ENCODE measurements at places on chromosomes 3 and 15.

DNA sequence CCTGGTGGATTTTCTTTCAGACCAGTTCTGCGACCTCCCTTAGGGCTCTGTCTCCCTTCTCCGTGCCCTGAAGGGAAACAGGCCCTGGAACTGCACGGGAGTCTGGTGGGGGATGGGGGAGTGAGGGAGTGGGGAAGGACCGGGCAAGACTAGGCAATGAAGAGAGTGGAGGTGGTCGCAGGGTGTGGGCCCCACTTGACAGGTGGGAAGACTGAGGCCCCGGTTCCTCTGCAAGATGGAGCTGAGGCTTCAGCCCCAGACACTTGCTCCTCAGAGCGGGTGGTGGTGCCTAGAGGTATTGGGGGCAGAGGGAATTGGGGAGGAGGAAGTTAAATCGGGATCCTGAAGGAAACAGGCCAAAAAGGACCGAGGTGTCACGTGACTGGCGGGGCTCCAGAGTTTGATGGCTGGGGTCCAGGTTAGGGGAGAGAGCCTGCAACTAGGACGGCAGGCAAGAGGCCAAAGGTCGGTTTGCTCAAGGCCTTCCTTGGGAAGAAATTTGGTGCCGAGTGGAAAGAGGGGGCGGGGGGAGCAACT lies 597 bp upstream of the CAMK1 start:
- DNase-seq, result no peak

- DNase-seq, result peak; percentile 34
Observed at GRCh38 chr3:27467545-27467944, 16.6 kb downstream of the SLC4A7 start.

DNA sequence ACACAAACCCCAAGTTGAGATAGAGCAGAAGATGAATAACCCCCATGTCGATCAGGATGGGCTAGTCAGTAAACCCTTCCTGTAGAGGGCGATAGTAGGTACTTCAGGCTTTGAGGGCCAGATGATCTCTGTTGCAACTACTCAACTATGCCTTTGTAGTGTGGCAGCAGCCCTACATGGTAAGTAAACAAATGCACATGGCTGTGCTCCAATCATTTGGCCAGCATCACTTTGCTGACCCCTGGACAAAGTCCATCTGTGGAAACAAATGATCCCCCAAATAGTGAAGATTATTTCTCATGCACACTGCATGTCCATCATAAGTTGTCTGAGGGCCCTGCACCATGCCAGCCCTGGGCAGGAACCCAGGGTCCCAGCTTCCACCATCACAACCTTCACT lies 402.2 kb upstream of the PROK2 start:
- DNase-seq, result no peak

DNA sequence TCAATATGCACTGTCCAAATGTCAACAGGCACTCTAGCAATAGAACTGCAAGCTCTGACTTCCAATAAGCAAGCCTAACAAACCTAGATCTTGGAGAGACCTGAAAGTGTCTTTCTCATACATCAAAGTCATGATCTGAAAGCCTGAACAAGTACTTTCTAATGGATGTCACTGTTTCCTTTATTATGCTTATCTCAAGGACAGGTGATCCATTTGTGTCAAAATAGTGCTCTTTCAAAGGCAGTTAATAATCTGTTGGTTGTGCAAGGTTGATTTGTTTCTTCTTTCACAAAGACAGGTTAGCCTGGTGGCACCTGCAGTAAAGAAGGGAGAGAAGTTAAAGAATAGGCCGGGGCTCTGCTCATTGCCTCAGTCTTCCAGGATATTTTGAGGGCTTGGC lies 146.8 kb downstream of the EPHB1 start:
- DNase-seq, result no peak

DNA sequence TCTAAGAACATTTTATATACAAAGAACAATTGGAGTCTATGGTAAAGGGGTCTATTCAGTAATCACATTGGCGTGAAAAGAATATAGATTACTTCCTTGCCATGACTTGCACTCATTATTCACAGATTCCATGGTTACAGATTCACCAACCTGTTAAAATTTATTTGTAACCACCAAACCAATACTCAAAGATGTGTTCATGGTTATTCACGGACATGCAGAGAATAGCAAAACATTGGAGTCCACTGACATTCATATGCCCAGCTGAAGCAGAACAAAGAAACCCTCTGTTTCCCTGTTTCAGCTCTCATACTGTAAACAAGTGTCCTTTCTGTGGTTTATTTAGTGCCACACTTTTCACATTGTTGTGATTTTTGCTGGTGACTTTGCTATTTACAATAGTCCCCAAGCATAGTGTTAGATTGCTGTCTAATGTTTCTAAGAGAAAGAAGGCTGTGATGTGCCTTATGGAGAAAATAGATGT lies 185.8 kb upstream of the TTC14 start:
- DNase-seq, result no peak

DNA sequence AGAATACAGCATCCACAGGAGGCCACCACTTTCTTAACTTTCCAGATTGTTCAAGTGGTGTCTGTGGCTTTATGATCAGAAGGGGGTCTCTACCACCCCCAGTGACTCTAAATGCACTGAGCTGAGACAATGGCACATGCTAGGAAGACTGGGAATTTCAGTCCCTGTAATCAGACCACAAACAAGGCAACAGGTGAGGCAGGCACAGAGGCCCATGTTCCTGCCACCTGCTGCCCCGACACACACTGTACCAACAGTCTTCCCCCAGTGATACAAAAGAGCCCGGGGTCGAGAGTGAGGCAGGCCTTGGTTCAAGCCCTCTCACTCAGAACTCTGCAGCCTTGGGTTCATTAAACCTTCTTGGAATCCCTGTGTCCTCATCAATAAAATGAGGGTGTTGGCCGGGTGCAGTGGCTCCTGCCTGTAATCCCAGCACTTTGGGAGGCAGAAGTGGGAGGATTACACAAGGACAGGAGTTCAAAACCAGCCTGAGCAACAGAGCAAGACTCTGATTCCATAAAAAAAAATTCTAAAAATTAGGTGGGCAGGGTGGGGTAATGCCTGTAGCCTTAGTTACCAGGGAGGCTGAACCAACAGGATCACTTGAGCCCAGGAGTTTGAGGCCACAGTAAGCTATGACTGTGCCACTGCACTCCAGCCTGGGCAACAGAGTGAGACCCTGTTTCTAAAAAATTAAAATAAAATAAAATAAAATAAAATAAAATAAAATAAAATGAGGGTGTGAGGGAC lies 55.8 kb downstream of the ADCY5 start:
- DNase-seq, result no peak

- no peak for DNase-seq
Observed at GRCh38 chr3:62374341-62375218, 1.2 kb upstream of the FEZF2 start.

DNA sequence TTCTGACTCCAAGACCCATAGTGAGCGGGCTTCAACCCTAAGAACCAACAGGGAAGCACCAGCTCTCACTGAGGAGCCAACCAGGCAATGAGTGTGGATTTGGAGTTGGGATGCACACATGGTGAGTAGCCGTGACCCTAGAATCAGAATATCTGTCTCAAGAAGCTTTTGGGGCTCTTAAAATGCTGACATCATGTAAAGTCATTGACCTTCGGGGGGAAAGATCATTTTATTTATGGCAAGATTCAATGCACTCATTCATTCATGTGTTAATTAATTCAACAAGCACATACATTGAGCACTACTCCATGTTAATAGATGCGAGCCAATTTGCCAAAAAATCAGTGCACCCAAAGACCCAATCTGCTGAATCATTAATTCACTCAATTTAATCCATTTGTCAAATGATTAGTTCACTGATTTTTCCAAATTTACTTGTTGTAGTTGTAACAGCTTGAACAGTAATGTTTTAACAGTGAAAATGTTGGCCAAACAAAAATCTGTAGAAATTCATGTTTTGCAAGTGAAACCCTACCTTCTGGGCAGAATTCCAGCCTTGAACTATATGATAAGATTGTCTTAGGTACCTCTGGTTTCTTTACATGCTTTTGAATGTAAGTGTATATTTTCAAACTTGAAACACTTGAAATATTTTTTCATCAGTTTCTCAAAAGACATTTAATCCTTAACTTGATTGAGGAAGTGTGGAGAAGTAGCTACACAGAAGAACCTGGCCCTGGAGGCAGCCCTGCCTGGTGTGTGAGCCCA lies 29.8 kb upstream of the LACTB start:
- no peak for DNase-seq

DNA sequence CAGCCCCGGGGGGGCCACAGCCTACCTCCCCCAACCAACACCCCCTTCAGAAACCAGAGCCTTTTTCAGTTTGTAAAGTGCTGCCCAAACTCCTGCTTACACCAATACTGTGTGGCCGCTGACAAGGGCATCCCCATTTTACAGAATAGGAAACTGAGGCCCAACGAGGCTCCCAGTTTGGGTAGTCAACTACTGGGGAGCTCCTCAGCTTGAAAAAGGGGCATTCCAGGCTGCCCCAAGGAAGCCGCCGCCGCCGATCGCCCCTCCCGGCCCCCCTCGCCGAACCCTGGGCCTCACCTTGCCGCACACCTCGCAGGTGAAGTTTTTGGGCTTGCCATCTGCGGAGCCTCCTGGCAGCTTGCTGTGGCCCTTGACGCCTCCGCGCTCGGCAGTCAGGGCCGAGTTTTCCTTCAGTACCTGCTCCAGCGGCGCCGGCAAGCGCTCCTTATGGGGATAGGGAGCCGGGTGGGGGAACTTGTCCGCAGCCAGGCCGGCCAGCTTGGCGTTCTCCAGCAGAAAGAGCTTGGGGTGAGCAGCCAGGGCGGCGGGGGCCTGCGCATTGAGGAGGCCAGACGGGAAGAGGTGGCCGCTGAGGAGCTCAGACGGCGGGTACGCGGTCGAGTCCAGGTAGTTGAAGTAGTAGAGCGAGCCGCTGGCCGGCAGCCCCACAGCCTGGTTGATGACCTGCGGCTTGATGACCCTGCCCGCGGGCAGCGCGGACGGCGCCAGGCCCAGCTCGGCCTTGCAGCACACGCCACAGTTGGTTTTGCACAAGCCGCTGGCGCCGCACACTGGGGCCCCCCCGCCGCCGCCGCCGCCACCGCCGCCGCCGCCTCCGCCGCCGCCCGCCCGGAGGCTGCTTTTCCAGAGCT lies 1.4 kb downstream of the FEZF2 start:
- DNase-seq, result no peak

GRCh38 chr3:65004306-65004705 lies 316.5 kb upstream of the ADAMTS9 start:
- DNase-seq, result no peak

GRCh38 chr15:80747317-80748053 lies 31.7 kb upstream of the CEMIP start:
- DNase-seq, result no peak

- DNase-seq, result no peak
Observed at GRCh38 chr3:170889630-170890029, 18.8 kb downstream of the EIF5A2 start.

- peak; percentile 13 for DNase-seq
Observed at GRCh38 chr3:42539871-42540714, 37.6 kb downstream of the VIPR1 start.

GRCh38 chr3:179811321-179812095 lies 158.7 kb downstream of the USP13 start:
- peak; percentile 61 for DNase-seq

- no peak for DNase-seq
Observed at GRCh38 chr3:12624056-12624455, 39.9 kb downstream of the RAF1 start.
